ENCODE measurements at places on chromosomes 1 and 21.

GRCh38 chr21:28754127-28754611, 238.5 kb downstream of the LTN1 start:
- DNase-seq = peak; percentile 92

GRCh38 chr1:13699936-13700520, at the start of gene PRDM2:
TSS of gene PRDM2 (plus strand) at chr1:13700188. CDS start at chr1:13715606, 15,418 bp downstream.
- DNase-seq = peak; percentile 59

DNA sequence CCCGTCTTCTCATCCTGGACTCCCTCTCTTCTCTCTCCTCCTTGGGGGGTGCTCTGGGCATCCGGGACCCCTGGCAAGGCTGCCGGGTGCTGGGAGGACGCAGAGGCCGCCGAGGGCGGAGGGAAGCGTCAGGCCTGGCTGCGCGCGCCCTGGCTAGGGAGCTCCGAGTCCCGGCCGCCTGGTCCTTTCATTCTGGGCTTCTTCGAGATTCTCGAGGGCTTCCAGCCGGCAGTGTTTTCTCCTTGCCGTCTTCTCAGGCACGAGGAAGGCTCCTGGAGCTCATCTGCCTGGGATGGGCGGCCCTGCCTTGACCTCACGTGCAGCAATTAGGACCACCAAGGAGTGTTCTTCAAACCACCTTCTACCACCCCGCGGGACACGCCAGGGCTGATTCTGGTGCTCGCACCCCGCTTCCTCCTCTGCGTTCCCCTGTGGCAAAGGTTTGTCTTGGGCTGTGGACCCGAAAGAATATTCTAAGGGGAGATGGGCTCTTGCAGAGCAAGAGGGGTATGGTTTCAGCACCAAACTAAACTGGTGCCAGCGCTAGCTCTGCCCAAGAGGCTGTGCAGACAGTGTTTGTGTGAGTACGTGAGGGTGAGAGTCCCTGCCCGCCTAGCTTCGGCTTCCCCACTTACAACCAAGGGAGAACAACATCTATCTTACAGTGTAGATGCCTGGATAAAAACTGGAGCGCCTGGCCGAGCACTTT, 36.5 kb downstream of the PIK3CD start:
- peak; percentile 25 for DNase-seq

DNA sequence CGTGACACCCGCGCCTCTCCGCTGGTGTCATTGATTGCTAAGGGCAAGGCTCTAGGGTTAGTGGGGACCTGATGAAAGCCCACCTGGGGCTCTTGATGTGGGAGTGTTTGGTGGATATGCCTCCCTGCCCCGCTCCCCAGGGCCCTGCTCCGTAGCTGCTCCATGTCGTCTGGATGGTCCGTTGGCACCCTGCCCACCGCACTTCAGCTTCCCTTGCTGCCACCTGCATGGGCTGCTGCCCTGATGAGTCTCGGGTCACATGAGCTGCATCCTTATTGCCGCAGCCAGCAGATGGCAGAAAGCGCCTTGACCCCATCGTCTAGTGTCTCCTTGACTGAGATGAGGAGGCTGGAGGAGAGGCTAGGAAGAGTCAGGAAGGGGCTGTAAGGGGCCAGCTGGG, 439.4 kb downstream of the CAMTA1 start:
- no peak for DNase-seq

- DNase-seq = no peak
These were observed 36.1 kb downstream of the SLX9 start for GRCh38 chr21:44975720-44976555.

- no peak for DNase-seq
These were observed 56.7 kb upstream of the RGS21 start for GRCh38 chr1:192260076-192260475.

- DNase-seq = no peak
These were observed 471.8 kb downstream of the PCP4 start for GRCh38 chr21:40339050-40339449.

GRCh38 chr1:65764052-65764451, 28.6 kb upstream of the PDE4B start:
- no peak for DNase-seq

Data from fibroblast of skin of right biceps (primary cell).